ENCODE measurements at places on chromosomes 12 and 14.

- DNase-seq: no peak
These were observed 54.8 kb upstream of the RASSF8 start for GRCh38 chr12:25903603-25904245.

- no peak for DNase-seq
These were observed 113.3 kb upstream of the PRB2 start for GRCh38 chr12:11508699-11509098.

DNA sequence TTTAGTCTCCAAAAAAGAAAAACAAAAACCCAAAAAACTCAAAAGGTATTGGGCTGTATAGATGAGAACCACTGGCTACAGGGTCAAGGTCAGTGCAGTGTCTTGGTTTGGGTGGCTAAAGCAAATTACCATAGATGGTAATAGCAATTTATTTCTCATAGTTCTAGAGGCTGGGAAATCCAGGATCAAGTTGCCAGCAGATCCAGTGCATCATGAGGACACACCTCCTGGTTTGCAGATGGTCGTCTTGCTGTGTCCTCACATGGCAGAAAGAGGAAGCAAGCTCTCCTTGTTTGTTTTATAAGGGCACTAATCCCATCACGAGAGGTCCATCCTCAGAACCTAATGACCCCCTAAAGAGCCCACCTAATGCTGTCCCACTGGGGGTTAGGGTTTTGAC, 11.2 kb downstream of the COX14 start:
- no peak for DNase-seq

GRCh38 chr12:38282886-38283285, 33.7 kb upstream of the ALG10B start:
- DNase-seq: no peak

GRCh38 chr12:108333898-108334699, 5.0 kb downstream of the CMKLR1 start:
- no peak for DNase-seq
